ENCODE measurements at places on chromosomes 13 and 19. TPM values are rescaled to one million over a fixed set of nuclear protein-coding genes. Genes with fewer than 3 reads are reported as not detected.
A peak's percentile ranks its signal among the peaks of the same experiment; 100 is the strongest.

DNA sequence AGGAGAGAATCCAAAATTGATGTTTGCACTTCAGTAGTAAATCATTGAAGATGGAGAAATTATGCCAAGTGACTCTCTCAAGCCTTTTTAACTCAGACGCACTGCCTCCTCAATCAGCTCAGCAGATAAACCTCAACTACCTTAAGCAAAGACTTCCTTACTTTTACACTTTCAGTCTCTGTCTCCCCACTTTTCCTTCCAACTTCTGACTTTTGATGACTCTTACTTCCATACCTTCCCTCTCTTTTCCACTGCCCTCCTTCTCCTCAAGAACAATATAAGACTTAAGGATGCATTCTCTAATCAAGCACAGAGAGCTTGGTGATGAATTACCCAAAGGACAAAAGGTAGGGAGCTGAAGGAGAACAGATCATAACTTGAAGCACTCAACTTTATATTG, 4.8 kb upstream of the DACH1 start:
- no peak for DNase-seq

- no peak for DNase-seq
These were observed 369.9 kb downstream of the KLF5 start for GRCh38 chr13:73428706-73429105.

DNA sequence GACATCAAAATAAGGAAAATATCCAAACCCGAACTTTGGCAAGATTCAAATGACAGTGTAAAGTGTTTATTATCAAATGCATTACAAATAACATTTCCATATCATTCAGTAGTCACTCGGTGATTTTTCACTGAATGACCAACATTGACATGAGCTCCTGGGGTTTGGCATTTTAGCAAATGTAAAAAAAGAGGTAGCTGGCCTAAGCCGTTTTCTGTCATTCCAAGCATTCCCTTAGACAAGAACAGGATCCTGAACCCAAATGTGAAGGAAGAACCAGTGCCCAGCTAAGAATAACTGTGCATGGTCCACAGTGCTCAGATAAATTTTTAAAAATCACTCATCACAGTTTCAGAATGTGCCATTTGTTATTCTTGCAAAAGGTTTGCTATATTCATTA, 327.9 kb downstream of the GPC6 start:
- no peak for DNase-seq

GRCh38 chr19:3572132-3572854, 451 bp upstream of the HMG20B start:
- peak; percentile 97 for DNase-seq

GRCh38 chr13:95231393-95231792, 69.9 kb downstream of the ABCC4 start:
- no peak for DNase-seq

The CEACAM6 gene
- total RNA-seq = 2.2 TPM

The CDC37 gene
- total RNA-seq = 59.5 TPM

All from urinary bladder (tissue), 4 donors.